ENCODE measurements at places on chromosomes 7 and 10. TPM values are rescaled to one million over a fixed set of nuclear protein-coding genes. Genes with fewer than 3 reads are reported as not detected.

TRIM73 gene
- 2.0 TPM for total RNA-seq

LOXL4 gene
- 0.17 TPM for total RNA-seq

STOX1 gene
- 0.09 TPM for total RNA-seq

DRGX gene
- not detected for total RNA-seq

AKR1C8 gene
- not detected for total RNA-seq

UBTD1 gene
- 31.5 TPM for total RNA-seq

SORCS1 gene
- not detected for total RNA-seq

CCL26 gene
- total RNA-seq = not detected

C10orf67 gene
- total RNA-seq = under 0.01 TPM

FZD8 gene
- total RNA-seq = 17.9 TPM

LEP gene
- total RNA-seq = not detected

SLC37A3 gene
- total RNA-seq = 53.0 TPM

GIMAP7 gene
- total RNA-seq = 139 TPM

CYP17A1 gene
- total RNA-seq = not detected

GARIN1A gene
- 0.09 TPM for total RNA-seq

OR2A42 gene
- not detected for total RNA-seq

CYP3A5 gene
- total RNA-seq = not detected

SEMA3E gene
- total RNA-seq = 1.0 TPM

COL17A1 gene
- total RNA-seq = under 0.01 TPM

NRP1 gene
- 15.7 TPM for total RNA-seq

LHFPL3 gene
- not detected for total RNA-seq

SLK gene
- 85.4 TPM for total RNA-seq

KCNMA1 gene
- total RNA-seq = 1.1 TPM

TAS2R5 gene
- total RNA-seq = 0.11 TPM

NACAD gene
- total RNA-seq = 0.43 TPM

HOXA3 gene
- 5.4 TPM for total RNA-seq

ACBD5 gene
- total RNA-seq = 24.4 TPM

LDB3 gene
- not detected for total RNA-seq

SEMA3A gene
- 135 TPM for total RNA-seq

ELFN1 gene
- total RNA-seq = 0.77 TPM

KLHL7 gene
- 24.5 TPM for total RNA-seq

FZD1 gene
- total RNA-seq = 3.3 TPM

MKRN1 gene
- 44.3 TPM for total RNA-seq

PON3 gene
- total RNA-seq = 0.11 TPM

MBLAC1 gene
- total RNA-seq = 2.8 TPM

CRPPA gene
- 1.8 TPM for total RNA-seq

PIK3CG gene
- total RNA-seq = 2.0 TPM

GIMAP4 gene
- total RNA-seq = 389 TPM

EPHB6 gene
- under 0.01 TPM for total RNA-seq

GHRHR gene
- total RNA-seq = not detected

GET4 gene
- total RNA-seq = 35.3 TPM

ZNF804B gene
- not detected for total RNA-seq

VPS37D gene
- total RNA-seq = 3.5 TPM

ASB10 gene
- total RNA-seq = not detected

POT1 gene
- total RNA-seq = 27.3 TPM

OR2A7 gene
- total RNA-seq = not detected

MPLKIP gene
- 20.3 TPM for total RNA-seq

MBL2 gene
- not detected for total RNA-seq

CPXM2 gene
- not detected for total RNA-seq

CYP2C8 gene
- not detected for total RNA-seq

ETV1 gene
- 13.9 TPM for total RNA-seq

KNDC1 gene
- total RNA-seq = not detected

NRBF2 gene
- 15.1 TPM for total RNA-seq

ZNF25 gene
- total RNA-seq = 6.6 TPM

UTF1 gene
- total RNA-seq = not detected

Data from dermis lymphatic vessel endothelial cell (primary cell).